AG09319 (cell line): ENCODE measurements at places on chromosomes 4 and X.
A peak's percentile ranks its signal among the peaks of the same experiment; 100 is the strongest.

GRCh38 chr4:792626-793092 is 33.3 kb downstream of the CPLX1 start:
- no peak for DNase-seq

- DNase-seq = no peak
These were observed 233.2 kb downstream of the EPHA5 start for GRCh38 chr4:65437102-65437501.

GRCh38 chr4:118869808-118870342 is 18.8 kb upstream of the SYNPO2 start:
- no peak for DNase-seq

DNA sequence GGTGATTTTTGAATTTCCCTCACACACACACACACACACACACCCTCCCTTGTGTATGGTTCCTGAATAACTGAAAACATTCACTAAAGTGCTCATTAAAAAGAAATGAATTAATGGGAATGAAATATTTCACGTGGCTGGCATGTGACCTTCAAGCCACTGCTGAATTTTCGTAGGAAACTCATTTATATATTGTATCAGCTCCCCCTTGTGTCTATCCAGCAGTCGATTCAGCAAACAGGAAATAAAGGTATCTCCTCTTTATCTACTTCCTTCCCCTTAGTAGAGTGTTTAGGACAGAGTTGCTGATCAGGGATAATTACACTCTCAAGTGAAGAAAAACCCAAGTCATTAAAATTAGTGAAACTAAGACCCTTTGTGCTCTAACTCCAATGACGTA is 912.6 kb upstream of the LCORL start:
- DNase-seq = no peak

DNA sequence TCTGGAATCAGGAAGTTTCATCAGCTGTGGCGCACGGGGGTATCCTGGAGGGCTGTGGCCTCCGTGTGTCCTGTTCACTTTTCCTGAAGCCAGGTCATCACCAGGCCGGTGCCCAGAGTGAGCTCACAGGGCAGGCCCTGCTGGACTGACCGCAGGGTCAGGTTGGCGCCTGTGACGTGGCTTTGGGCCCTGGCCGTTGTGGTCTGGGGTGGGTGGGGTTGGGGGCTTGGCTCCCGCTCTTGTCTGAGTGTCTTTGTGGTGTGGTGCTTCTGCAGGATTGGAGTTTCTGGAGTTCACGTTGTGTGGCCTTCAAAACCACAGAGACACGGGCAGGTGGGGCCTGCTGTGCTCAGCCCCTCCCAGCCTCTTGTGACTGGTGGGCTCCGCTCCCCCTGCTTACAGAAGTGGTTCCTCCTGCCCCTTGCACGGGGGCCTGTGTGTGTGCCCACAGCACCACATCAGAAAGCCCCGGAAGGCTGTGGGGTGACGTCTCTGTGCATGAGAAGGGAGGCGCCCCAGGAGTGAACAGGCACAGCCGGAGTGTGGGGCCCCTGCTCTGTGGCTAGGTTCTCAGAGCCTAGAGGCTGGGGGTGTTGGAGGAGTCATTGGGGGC is 9.5 kb downstream of the RGS12 start:
- no peak for DNase-seq

DNA sequence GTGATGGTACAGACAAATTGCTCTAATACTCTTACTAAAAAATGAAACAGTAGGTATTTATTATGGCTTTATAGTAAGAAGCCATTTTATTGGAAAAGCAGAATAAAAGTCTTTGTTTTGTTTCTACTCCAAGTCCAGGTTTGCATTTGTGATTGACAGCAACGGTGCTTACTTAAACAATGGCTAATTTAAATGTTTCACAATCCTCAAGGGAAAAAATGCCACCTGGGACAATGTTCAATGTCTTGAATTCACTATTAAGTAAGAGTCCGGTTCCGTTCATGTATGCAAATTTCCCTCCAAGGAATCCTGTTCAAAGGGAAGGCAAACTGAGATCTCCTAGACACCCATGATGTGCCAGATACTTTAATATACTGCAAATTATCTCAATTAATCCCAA is 123.6 kb downstream of the RBM47 start:
- DNase-seq = no peak

DNA sequence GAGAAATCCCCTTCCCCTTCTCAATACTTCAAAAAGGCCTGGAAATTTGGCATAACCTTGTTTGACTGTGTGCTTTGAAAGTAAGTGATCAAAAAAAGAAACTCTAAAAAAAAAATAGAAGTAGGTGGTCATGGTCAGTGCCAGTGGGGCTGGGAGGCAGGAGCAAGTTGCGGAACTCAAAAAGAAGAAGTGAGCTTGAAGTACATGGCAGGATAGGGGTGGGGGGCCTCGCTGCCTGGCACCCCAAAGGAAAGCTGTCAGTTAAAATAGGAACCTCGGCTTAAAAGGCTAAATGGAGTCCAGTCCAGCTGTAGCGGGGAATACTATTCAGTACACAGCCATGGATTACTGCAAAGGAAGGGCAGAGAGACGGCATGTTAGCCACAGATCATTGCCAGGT is 12.2 kb upstream of the NKRF start:
- DNase-seq = no peak

GRCh38 chrX:44156726-44157125 is 183.5 kb upstream of the NDP start:
- no peak for DNase-seq

DNA sequence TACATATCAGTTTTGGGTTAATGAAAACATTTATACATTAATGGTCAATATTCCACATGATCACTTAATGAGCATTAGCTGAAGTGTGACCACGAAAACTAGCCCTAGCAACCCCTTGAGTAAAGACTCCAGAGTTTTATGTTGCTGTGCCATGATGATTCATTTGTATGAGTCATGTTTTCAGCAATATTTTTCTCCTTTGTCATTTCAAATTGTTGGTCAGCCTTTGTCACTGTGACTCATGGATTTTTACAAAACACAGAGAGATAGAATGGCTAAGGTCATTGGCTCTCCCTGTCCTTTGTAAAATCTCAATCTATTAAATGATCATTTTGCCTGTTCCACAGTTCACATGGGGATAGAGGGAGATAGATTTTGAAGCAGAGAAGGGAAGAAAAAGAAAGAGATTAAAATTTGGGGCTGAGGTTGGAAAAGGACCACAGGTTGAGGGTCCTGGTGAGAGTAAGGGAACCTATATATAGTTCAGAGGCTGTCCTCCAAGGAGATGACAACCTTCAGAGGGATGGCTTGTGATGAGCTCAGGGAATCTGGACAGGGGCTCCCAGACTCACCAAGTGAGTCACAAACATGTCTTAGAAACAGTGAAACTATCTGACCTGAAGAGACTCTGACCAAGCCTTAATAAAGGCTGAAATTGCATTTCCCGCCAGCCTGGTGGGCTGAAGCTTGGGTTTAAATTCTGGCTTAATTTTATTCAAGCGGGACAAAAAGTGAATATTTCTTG is 25.6 kb downstream of the NR0B1 start:
- DNase-seq = peak; percentile 70

- no peak for DNase-seq
These were observed 72.1 kb upstream of the PRKG2 start for GRCh38 chr4:81287101-81287500.

DNA sequence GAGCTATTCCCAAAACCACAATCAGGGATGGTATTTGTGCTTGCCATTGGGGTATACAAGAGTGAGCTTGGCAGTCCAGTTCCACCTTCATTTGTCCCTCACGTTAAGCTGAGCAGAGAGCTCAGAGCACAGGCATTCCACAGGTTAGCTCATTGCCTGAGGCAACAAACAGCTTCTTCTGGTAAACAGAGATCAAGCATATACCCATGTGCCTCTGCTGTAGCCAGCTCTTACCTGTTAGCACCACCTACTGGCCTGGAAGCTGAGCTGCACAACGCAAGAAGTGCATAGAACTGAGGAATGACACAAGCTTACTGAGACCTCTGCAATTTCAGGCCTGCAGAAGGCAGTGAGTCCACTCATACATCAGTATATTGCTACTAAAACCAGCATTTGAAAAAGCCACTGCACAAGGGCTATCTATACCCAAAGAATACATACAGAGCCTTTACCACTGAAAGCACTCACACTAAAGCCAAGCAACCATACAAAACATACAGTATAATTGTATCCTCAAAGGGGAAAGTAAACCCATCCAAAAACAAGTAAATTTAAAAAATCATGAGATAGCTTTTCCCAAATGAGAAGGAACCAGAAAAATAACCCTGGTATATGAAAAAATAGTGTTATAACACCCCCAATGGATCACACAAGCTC is 258.3 kb upstream of the GABRA2 start:
- no peak for DNase-seq

- DNase-seq = no peak
These were observed 98.8 kb upstream of the DHX15 start for GRCh38 chr4:24683116-24683515.

DNA sequence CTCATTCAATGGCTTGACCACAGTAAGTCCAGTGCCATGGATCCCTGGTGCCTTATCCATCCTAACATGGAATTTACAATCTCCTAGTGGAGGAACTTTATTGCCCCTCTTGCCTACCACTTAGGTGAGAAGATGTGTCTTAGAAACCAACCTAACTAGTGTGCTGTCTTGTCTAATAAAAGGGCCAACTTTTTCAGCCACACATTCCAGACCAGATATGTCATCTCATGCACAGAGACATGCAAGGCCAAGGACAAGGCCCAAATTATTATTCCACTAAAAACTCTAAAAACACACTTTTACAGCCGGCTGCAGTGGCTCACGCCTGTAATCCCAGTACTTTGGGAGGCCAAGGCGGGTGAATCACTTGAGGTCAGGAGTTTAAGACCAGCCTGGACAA is 10.6 kb upstream of the PRDX4 start:
- DNase-seq = no peak

- DNase-seq = no peak
These were observed 59.6 kb downstream of the SEC24D start for GRCh38 chr4:118776157-118776954.

DNA sequence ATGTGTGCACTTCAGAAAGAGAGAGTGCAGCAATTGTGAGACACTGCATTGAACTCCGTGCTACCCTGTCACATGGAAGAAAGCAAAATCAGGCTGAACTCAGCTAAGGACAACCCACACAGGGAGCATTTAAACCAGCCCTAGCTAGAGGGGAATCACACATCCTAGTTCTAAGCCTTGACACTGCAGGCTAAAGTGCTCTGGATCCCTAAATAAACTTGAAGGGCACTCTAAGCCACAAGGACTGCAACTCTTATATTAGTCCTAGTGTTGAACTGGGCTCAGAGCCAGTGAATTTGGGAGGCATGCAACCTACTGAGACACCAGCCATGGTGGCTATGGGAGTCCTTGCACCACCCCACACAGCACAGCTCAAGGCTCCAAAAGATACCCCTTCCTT is 311.9 kb downstream of the OPHN1 start:
- no peak for DNase-seq

- no peak for DNase-seq
These were observed 40.2 kb downstream of the KDM5C start for GRCh38 chrX:53184836-53185235.

- DNase-seq = peak; percentile 7
These were observed 120.6 kb upstream of the TBC1D9 start for GRCh38 chr4:140876615-140877364.

- DNase-seq = no peak
These were observed 60.9 kb downstream of the CAMK2D start for GRCh38 chr4:113700602-113701150.

DNA sequence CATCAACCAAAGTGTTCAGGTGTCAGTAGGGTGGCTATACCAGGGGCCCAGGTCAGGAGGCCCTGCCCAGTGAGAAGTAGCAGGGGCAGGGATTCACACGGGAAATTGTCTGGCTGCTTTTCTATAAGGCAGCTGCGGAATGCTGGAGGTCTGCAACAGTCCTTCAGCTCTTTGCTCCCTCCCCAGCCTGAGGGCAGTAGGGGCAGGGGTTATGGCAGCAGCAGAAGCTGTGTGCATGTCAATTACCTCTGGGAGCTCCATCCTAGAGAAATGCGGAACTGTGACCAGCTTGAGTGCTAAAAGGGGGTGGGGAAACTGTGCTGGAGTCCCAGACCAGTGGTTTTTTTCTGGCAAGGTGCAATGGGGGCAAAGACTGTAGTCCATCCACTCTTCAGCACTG is 810.4 kb downstream of the PCDH7 start:
- no peak for DNase-seq

DNA sequence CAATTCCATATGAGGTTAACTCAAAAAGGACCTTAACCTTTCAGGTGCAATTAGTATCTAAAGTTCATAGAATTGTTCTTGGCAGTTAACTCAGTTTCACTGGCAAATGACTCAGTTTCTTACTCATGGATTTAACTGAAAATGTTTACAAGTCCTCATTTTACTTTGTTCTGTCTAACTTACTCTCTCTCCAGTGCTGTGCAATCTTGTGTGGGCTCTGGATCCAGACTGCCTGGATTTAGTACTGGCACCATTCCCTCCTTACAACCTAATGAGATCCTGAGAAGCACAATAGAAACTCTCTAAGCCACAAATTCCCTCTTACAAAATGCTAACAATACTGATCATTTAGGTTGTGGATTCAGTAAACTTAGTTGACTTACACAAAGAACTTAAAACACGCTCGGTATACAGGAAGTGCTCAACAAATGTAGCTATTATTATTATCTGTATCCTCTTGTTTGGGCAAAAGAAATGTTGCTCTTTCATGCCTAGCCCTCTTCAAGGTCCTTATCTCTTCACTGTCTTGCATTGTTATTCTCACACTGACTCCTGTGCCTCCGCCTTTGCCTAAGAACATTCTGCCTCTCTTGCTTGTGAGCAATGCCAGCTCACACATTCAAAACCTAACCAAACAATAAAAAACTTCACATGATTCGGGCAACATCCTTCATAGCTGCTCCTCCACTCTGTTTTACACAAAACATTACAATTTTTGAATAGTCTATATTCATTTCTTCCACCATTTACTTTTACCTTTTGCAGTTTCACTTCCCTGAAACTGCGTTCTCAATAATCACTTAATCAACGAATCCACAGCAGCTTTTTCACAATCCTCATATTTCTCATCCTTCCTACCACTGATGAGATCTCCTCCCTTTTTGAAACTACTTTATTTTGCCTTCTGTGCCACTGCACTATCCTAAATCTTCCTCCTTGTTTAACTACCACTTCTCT is 91.8 kb downstream of the PDE5A start:
- peak; percentile 81 for DNase-seq

DNA sequence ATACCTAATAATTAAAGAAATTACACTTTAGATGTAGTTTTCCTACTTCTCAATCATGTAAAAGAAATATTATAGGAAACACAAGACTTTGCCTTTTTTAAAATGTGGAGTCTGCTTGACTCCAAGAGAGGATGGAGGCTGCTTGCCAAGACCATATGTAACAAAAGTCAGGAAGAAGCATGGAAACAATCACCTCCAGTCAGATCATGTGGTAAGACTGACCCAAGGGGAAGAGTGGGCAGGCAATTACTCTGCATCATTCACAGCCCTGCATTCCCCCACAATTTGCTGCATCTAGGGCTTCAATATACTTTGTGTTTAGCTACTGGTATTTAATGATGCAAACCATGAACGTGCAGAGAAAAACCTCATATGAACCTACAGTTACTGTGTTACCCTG is 78.0 kb upstream of the RXFP1 start:
- no peak for DNase-seq

- no peak for DNase-seq
These were observed 23.0 kb upstream of the UGT2B4 start for GRCh38 chr4:69518538-69519198.

GRCh38 chr4:73803213-73803612 is 33.3 kb upstream of the CXCL6 start:
- DNase-seq = no peak
